ENCODE measurements at places on chromosomes 1 and 21.

DNA sequence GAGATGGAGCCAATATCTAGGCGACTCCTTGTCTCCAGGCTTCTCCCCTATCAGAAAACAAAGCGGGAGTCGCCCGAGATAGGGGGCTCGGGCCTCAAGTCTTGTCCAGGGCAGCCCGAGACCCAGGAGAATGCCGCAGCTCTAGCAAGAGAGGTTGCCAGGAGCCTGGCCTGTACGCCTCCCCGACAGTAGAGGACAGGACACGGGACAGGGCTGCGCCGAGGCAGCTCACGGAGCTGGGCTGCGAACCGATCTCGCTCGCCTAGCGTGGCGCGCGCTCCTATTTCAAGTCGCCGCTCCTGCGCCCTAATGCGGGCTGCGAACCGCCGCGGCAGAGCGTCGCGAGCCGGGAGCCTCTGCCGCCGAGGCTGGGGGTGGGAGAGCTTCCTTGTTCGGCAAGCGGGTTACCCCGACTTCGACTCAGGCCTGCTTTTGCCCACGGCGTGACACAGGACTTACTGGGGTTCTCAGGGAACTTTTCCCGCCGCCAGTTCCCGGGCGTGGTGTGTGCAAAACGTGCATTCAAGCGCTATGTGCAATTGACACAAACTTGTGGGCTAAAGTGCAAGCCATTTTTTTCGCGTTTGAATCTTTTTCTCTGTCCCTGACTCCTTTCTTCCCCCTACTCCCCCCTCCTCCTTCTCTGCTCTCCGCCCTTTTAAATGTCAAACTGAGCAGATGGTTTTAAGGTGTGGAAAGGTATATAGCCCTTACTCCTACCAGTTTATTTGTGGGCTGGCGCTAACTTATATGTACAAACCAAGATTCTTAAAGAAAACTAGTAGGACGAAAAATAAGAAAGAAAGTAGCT, 2.4 kb upstream of the PROX1 start:
- no peak for DNase-seq

GRCh38 chr1:214328770-214329469, 48.0 kb downstream of the SMYD2 start:
- DNase-seq, result peak; percentile 77

- no peak for DNase-seq
Observed at GRCh38 chr1:118661769-118662320, 326.3 kb downstream of the TBX15 start.

DNA sequence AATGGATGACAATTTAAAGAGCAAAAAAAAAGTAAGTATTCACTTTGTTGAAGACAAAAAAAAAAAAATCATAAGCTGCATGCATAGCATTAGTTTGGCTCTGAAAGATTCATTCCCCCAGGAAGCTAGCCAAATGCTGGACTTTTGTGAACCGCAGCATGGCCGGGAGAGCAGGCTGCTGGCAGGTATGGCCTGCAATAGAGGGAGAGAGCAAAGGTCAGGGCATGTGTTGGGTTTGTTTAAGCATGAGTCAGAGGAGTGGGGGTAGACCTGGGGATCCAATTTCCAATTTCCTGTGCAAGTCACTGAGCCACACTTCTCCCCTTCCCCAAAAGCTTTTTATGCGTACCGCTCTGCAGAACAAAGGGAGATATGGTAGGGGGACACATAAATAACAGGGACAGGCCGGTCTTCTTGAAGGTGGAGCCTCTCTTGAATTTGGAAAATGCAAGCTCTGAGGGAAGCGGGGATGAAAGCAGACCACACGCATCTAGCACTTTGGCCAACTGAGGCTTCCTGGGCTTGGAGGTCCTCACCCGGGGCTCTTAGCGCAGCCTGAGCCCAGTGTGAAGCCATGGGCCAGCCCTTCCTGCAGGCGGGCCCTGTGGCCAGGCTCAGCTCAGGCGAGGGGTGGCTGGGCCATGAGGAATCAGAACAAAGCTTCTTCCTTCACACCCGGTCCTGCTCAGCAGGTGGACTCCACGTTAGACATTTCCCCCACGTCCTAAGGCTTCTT, 171.1 kb downstream of the TOMM20 start:
- no peak for DNase-seq

DNA sequence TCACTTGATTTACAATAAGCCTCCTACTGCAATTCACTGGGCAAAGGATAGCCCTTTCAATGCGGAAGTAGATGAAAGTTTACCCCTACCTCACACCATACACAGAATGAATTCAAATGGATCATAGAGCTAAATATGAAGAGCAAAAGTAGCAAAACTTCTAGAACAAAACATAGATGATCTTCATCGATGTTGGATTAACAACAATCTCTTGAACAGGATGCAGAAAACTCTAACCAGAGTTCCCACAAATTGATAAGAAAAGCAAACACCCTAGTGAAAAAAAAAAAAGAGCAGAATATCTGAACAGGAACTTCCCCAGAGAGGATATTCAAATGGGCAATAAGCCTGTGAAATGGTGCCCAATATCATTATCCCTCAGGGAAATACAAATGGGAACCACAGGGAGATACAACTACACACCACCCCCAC, 1.9 kb upstream of the UBASH3A start:
- DNase-seq, result no peak

DNA sequence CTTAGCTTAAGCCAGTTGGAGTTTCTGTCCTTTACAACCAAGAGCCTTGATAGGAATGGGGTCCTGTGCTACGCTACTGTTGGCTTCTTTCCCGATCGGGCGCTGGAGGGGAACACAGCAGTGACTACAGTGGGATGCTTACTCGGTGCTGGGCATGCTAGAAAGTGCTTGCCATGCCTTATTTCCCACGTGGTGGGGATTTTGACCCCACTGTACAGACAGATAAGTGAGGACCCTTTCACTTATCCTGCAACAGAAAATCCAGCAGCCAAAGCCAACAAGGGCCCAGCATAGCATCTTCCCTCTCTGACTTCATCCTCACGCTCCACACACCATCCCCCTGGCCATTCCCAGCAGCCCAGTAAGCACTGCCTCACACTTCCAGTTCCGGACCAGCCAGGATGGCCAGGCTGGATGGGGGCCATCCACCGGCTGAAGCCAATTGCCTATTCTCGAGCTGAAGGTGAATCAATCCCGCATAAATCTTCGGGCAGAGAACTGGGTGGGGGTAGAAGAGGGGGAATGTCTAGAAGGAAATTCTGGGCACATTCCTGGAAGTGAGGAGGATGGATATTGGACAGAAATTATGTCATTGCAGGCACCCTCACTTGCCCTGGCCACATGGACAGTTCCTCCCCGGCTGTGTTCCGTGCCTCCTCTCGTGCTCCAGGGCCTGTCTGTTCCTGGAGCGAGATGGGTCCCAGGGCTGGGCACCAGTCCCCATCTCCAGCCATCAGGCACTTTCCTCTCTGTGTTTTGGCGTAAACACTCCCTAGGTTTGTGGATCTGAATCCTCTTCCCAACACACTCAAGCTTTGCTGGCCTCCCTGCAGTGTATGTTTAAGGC, 2.0 kb upstream of the ABCG1 start:
- no peak for DNase-seq

DNA sequence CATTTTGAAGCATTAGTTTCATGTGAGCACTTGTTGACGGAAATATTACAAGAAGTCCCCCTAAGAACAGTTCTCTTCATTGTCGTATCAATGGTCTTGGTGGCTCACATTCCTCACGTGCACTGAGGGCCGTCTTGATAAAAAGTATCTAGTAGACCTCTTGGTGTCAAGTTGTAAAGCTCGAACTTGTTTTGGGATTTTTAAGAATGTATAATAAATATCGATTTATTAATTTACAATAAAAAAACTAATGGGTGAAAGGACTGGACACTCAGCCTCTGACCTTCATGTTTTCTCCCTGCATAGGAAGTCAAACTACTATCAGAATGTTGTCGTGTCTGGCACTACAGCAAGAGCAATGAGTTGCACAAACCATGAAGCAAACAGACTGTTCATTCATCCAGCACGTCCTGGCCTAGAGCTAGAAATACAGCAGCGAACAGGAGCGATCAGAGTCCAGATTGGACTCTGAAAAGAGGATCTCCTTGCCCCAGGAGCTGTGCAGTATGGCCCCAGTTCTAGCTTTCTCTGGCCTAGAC, 319.2 kb downstream of the SMYD3 start:
- DNase-seq, result no peak

DNA sequence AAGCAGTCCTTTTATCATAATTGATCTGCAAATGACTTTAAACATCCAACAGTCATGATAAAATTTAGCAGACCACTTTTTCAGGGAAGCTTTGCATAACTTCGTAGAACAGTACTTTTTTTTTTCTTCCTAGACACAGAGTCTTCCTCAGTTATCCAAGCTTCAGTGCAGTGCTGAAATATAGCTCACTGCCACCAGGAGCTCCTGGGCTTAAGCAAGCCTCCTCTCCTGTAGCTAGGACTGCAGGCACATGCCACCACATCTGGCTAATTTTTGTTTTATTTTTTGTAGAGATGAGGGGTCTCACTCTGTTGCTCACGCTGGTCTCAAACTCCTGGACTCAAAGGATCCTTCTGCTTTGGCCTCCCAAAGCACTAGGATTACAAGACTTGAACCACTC, 3.8 kb downstream of the F13B start:
- DNase-seq, result no peak

DNA sequence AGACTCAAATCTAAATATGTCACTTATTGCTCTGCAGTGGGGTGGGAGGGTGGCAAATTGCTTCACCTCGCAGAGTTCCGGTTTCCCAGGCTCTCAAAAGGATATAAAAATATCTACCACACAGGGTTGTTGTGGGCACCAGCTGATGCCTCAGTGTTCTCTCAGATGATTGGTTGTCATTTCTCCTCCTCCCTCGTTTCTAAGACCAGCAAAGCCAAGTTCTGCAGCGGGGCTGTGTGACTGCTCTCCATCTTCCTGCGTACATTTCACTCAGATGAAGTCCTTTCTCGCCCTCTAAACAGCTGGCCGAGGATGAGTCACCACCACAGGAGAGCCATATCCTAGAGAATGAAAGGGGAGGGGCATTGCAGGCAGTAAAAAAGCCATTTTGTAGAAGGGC, 35.0 kb upstream of the VWA5B1 start:
- DNase-seq, result peak; percentile 36

DNA sequence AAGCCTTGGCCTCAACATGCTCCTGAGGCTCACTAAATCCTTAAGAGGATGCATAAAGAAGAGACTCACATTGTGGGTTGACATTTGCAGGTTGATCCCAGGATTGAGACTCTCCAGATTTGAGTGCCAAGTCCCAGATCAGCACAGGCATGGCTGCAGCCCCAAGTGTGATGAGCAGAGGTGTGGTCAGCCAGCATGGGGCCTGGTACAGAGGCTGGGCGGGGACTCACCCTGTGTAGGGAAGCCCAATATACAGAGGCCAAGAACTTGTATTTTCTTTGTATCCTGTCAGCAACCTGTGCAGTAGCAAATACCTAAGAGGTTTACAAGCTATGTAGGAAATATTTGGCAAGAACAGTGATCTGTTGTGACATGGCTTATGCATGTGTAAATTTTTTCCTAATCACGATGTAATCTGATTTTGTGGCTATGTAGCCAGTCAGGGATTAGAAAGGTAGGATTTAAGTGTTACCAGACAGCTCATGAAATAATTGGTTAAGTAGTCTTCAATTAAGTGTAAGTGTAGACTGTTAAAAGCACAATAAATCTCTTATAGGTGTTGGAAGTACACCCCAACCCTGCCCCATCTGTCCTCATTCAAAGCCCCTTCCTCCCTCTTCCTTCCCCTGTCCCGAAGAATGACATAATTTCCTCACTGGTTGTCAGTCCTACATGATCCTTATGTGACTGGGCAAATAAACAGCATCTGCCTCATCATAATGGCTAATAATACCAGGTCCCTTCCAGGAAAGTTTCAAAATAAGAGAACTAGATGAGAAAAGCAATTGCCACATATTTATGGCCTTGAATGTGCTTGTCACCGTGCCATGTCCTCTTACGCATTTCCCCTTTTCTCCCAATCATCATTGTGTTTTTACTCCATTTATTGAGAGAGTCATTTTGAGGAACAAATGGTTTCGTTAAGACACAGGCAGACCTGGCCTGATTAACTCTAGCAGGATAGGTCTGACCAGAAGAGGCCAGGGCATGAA, 120.9 kb downstream of the HLX start:
- peak; percentile 8 for DNase-seq

GRCh38 chr21:25330266-25330665, 277.0 kb downstream of the MRPL39 start:
- DNase-seq, result no peak

GRCh38 chr1:178330153-178330552, 166.6 kb downstream of the CLEC20A start:
- DNase-seq, result peak; percentile 47

DNA sequence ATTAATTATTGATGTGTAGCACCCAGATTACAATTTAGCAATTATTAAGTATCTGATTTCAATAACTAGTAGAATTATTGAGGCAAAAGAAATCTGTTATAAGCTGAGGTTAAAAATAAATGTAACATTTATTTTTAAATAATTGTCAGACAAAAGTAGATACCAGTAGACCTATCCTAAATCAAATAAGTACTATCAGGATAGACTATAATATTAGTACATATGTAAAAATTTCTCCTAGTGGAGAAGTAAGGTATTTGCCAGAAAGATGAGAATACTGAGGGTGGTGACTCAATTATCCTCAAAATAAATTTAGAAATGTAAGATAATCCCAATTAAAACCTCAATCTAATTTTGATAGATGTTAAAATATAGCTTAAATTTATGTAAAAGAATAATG, 377.8 kb upstream of the CHRM3 start:
- no peak for DNase-seq

- no peak for DNase-seq
Observed at GRCh38 chr1:243316366-243316989, 60.6 kb downstream of the SDCCAG8 start.

GRCh38 chr1:56532350-56532683, 47.0 kb downstream of the PLPP3 start:
- no peak for DNase-seq

- DNase-seq, result no peak
Observed at GRCh38 chr21:23316190-23316589, 2291.1 kb downstream of the MRPL39 start.

- no peak for DNase-seq
Observed at GRCh38 chr1:236862615-236863211, 67.6 kb downstream of the MTR start.

- DNase-seq, result peak; percentile 63
Observed at GRCh38 chr1:198934901-198935305, 296.1 kb downstream of the PTPRC start.

DNA sequence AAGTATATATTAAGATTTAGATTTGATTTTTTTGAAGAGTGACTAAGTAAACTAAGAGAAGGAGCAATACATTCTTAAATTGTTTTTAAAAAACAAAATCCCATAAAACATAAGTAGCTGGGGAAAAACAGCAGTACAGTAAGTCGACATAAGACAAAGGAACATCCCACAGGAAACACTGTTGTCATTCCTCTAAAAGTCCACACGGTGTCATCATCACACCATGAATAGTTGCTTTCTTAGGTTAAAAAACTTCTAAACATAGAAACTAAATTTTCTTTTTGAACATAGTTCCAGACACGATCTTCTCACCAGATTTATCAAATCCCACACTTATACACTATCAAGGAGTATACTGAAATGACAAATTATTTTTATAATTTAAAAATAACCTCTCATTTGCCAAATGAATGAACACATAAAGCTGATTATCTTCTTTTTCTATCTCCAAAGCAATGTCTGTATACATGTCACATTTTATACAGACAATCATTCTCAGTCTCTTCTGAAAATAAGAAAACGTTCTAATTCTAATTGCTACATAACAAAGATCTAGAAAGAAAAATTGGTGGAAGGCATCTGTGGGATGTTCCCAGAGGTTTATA, 15.8 kb downstream of the ODF2L start:
- DNase-seq, result peak; percentile 51

All from mammary epithelial cell (primary cell).